WERI-Rb-1 (cell line): ENCODE measurements at places on chromosomes 16 and 17.

DNA sequence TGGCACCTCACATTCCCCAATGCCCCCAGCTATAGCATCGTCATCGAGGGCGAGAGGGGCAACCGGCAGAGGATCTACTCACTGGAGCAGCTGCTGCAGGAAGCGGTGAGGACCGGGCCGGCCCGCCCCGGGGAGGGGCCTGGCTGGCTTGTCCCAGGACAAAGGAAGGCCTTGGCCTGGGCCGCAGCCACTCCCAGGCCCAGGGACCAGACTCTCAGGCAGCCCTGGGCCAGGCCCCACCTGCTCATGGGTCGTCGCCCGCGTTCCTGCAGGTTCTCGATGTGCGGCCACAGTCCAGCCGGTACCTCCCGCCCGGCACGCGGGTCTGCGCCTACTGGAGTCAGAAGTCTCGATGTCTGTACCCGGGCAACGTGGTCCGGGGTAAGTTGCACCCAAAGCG lies 53.4 kb downstream of the ACTG1 start:
- DNase-seq = no peak

GRCh38 chr16:49468611-49469310 lies 95.2 kb downstream of the C16orf78 start:
- DNase-seq = no peak

DNA sequence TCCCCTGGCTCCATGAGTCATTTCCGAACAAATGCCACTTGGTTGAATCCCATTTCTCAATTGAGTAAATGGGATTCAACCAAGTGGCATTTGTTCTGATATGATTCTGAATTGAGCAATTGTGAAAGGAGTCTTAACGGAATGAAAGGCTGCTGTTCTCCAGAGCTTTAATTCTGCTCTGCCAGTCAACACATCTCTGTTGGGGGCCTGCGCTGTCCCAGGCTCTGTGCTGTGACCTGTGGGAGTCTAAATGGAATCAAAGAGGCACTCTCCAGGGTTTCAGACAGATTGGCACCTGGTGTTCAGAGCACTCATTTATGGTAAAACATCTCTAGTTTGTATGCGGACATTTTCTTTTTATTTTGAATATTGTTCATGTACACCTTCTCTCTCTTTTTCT lies 126.2 kb downstream of the WSCD1 start:
- DNase-seq = no peak

DNA sequence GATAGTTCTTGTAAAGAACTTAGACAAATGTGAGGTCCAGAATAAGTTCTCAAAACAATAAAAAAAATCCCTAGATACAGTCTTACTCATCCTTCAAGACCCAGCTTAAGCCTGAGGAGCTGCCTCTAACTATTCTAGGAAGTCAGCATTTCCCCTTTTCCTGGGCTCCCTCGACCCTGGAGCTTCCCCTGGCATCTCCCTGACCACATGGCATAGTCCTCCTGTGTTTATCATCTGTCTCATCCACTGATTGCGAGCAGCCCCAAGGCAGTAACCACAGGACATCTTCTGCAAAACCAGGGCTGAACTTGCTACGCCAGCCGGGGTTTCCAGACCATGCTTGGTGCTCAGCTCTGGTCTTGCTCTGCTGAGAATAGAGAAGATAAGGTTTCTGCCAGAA lies 36.7 kb upstream of the NLRP1 start:
- DNase-seq = no peak

DNA sequence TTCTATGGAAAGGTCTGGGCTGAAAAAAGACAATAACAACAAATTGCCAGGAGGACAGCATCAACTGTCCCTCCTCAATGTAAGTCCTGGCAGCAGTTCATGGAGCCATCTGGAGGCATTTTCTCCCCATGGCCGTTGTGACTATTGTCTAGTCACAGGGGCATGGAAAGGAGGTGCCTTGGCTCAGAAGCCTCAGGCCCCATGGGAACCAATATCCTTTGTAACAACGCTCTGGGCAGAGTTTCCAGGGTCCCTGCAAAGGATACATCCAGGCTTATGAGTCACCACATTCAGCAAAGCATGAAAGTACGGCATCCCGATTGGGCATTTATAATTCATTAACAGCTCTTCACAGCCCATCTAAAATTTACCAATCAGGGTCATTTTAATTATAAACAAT lies 85.2 kb downstream of the GLG1 start:
- no peak for DNase-seq

DNA sequence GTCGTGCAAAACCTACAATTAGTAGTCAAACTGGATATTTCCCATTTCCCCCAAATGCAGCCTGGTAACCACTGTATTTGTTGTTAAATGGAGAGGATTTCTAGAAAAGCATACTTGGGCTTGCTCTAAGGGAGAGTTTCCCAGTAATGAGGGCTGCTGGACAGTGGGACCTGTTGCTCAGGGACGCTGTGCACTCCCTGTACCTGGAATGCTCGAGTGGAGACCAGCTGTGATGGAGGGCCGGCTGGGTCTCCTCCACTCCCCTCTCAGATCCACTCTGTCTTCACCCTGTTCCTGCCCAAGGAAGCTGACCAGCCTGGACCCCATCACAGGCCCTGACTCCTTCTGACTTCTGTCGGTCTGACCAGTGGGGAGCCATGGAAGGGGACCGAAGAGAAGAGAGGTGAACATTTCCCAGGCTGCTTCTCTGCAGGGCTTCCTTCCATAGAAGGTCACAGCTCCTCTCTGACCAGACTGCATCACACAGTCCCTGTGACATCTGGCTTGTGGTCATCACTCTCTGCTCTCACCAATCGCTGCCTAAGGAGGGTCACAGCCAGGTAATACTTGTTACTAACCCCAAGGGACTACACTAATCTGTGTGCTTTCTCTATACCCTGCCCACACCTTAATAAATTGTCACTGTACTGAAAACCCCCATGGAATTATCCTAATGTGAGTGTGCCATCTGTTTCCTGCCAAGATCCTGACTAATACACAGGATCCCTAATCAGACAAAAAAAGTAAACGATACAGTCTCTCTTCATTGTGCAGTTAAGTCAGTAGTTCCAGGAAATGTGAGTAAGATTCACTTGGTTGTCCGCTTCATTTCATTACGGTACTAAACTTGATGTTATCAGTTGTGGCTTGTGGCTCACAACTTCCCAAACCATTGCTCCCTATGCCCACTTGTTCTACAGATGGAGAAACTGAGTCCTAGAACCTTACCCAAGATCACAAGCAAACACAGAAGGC lies 102.4 kb downstream of the CCT6B start:
- peak; percentile 90 for DNase-seq

DNA sequence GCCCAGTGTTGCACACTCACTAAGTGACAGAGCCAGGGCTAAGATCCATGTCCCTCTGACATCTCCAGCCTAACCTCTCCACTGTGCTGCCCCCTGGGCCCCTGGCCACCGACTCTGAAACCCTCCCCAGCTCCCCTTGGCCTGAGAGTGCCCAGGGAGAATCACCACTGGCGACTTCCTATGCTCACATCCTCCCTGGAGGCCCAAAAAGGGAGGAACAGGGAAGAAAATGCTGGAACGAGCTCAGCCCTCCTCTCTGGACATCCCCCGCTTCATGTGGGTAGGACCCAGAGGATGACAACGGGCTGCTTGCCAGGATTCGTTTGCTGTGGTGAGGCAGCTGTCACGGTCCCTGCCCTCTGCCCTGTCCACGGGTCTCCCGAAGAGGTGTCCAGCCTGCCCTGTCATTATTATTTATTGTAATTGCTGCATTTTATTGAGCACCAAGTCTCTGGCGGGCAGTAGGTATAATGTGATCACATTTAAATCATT lies 153.5 kb upstream of the RPL38 start:
- DNase-seq = peak; percentile 36

DNA sequence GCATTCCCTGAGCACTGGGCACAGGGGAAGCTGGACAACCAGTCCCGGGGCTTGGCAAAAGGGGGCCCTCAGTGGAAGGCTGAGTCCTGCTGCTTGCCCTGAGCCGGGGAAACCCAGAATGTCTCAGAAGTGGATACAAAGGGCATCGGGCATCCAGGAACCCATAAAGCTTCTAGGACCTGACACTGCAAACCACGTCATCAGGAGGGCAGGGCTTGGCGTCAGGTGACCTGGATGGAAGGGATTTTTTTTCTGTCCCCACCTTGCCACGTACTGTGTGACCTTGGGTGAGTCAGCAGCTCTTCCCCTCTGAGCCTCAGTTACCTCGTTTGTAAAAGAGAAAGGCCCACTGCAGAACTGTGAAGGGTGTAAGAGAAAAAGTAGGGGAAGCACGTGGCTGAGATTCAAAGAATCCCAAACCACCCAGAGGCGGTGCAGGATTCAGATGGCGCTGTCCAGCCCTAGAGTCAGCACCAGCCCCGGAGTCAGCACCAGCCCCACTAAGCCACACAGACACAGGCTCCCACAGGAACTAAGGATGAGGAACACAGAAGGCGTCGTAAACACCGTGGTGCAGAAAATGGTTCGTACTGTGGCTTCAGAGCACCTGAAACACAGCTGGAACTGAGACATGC lies 53.7 kb downstream of the C16orf95 start:
- DNase-seq = no peak

GRCh38 chr16:78389009-78389498 lies 289.6 kb downstream of the WWOX start:
- no peak for DNase-seq

DNA sequence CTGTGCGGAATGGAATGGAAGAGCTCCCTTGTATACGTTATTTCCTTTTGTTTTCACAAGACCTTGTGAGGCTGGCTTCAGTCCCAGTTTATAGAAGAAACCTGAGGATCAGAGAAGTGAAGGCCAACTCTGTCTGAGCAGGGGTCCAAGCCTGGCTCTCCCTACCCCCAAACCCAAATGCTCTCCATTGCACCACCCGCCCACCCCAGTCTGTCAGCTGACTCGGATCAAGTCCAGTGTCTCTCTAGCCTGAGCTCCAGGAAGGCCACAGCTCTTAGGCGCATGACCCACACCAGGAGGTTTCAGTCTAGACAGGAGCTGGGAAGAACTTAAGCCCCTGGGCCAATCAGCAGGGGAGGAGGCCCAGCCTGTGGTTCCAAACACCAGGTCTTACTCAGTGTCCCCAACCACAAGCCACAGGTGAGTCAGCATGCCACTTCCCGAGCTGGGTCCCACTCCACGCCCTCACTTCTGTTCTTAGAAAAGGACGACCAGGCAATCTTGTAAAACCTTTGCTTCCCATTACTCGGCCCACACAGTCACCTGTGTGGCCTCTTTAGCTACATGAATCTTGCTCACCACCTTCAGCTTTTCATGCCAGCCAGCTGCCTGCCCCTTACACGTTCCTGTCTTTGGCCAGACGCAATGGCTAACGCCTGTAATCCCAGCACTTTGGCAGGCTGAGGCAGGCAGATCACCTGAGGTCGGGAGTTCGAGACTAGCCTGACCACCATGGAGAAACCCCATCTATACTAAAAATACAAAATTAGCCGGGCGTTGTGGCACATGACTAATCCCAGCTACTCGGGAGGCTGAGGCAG lies 27.8 kb downstream of the TK2 start:
- no peak for DNase-seq

- DNase-seq = no peak
These were observed 102.0 kb downstream of the ADAMTS18 start for GRCh38 chr16:77332792-77333191.

- DNase-seq = no peak
These were observed 25.9 kb downstream of the ZNF267 start for GRCh38 chr16:31899505-31899904.

- DNase-seq = no peak
These were observed 65.5 kb downstream of the PIGL start for GRCh38 chr17:16282522-16282921.

DNA sequence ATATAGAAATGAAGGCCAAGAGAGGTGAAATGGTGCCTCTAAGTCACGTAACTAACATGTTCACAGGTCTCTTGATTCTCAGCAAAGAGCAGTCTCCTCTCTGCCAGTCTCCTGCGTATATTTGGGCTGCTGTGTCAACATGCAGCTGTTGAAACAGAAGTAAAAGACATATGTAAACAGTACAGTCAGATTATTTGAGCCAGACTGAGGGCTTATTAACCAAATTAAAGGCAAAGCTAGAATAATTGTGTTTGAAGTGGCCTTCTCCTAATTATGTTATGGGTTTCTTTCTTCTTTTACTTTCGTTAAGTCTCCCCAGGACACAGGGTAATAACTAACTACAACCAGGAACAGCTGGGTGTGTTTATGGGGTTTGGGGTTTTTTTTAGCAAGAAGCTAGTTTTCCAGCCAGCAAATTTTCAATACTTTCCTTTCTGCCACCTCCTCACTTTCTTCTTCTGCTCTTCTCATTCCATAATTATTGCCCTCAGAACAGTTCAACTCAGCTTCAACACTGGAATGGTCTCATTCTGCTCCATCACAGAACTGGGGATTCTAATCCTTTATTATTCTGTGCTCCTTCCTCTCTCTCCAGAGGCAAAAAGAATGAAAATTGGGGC lies 18.4 kb downstream of the G6PC1 start:
- DNase-seq = no peak

DNA sequence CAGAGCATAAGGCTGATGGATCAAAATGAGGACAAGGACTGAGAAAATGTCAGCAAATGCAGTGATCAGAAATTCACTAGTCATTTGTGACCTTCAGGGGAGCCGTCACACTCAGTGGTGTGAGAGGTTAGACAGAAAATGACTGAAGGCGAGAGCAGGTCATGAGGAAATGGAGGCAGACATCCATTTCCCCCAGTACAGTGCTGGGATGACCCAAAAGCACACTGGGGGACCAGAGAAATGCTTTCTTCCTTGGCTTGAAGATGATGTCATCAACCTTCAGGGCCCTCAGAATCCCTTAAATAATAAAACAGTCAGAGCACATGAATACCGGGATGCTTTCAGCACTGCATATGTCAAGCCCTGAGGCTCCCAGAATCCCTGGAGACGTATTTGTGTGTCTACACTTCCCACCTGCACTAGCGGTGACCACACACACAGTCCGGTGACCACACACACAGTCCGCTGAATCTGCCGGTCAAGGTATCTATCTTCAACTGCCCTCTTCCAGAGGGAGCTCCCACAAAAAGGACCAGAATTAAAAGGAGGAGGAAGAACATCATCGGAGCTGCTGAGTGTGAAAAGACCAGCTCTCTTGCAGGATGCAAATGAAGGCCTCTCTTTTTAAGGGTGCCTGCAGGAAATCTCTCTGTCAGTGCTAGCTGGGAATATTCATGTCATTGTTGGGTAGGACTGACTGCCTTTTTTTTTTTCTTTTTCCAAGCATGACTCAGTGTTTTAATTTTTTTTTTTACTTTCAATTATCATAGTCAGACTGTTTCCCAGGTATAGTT lies 8.2 kb downstream of the UBE2O start:
- DNase-seq = no peak

DNA sequence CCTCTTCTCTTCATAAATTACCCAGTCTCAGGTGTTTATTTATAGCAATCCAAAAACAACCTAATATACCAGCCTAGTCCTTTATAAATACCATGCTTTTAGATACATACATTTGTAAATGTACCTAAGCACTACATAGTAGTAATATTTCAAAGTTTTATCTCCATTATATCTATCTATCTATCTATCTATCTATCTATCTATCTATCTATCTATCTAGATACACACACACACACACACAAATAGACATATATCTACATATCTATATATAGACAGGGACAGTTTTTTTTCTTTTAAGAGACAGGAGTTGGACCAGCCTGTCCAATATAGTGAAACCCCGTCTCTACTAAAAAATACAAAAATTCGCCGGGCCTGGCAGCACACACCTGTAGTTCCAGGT lies 5.8 kb downstream of the CEP20 start:
- no peak for DNase-seq
